Activated T-helper 1 cell treated with anti-CD3 and anti-CD28 coated beads, Interleukin-2, amount 50 U/mL, for 16 hours (primary cell): ENCODE measurements at places on chromosomes 1 and 21.

DNA sequence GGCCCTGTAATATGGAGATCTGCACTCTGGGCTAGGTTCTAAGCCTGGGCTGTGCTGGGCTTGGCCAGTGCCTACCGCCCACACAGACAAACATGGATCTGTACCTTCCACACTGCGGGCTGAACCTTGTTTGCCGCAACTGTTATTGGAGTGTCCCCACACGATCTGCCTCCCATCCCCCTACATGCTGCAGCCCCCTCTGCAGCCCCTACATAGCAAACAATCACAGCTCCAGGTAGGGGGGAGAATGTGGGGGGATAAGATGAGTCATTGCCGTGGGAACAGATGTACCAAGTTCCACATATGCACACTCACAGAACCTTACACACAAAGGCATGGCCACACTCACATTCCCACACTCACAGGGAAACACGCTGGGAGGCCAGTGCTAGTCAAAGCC is 2.1 kb upstream of the HCRTR1 start:
- no peak for DNase-seq

DNA sequence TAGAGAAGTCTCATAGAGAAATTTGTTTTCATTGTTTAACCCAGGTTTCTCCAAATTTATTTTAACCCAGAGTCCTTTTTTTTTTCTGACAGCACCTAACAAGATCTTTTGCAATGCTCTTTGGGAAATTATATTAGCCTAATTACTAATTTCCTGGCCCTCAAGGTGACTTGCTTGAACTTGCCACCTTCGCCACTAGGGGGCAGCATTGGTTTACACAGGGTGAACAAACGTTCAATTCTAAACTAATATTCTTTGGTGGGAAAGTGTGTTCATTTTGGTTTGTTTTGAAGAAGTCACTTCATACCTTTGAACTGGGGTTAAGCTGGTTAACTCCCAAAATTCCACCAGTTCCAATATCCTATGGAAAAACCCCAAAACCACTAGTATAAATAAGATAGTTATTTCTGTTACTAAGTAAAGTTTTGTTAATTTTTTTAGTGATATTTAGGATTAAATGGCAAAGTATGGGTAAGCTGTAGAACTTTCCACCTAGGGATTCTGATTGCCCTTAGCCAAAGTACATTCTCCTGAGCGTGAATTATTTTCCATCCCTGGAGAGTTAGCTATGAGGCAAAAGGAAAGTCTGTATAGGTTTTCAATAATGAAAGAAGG is 13.0 kb downstream of the CCDC190 start:
- DNase-seq: peak; percentile 54

DNA sequence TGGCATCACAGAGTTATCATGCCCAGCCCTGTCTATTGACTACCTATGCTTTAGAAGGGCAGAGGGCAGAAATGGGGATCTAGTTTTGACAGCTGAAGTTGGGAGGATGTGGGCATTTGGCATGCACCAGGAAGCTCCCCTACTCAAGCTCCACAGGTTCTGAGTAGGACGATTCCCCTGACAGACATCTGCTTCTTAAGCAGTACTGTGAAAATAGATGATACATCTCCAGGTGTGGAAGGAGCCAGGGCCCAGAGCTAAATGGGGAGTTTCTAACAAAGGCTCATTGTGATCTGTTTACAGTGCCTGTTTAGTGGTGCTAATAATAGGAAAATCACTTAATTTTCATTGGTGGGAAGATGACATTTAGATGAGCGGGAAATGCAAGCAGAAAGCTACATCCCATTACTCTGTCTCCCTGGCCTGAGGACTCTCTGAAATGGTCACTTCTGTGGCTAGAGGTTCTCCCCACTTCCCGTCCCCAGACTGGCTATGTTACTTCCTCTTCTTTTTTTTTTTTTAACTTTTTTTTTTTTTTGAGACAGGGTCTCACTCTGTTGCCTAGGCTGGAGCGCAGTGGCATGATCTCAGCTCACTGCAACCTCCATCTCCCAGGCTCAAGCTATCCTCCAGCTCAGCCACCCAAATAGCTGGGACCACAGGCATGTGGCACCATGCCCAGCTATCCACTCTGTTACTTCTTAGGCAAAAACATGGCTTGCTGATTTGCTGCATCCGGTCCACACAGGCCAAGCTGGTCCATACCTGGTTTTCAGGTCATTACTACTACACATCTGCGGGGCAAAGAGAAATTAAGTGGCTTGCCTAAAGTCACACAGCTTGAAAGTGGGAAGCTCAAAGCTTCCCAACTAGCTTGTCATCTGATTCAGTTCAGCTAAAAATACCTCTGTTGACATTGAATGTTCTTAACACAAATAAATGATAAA is 23.2 kb upstream of the CNIH3 start:
- DNase-seq: no peak

DNA sequence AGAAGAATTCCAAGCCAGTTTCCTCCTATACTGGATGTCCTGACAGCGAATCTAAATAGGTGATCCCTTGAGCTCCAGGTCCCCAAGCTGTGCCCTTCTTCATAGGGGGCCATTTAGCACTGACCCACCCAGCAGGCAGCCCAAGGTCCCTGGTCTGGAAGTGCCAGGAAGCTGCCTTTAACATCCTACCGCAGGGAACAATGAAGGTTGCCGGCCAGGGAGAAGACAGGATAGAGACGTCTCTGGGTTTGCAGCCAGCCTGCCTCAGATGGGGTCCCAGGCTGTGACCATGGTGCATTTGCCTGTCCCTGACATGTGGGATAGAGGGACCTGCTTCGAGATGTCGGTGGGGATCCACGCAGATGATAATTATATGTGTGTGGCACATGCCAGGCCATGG is 2.7 kb upstream of the RIPK4 start:
- DNase-seq: no peak

GRCh38 chr21:38269576-38269936 is 12.8 kb downstream of the KCNJ15 start:
- no peak for DNase-seq

GRCh38 chr1:95035536-95035935 is 37.2 kb downstream of the ALG14 start:
- DNase-seq: no peak

GRCh38 chr1:72431810-72432209 is 149.5 kb upstream of the NEGR1 start:
- DNase-seq: no peak

GRCh38 chr1:183289051-183289496 is 103.0 kb downstream of the LAMC2 start:
- DNase-seq: no peak
